ENCODE measurements at places on chromosomes 11 and 22.

GRCh38 chr11:12089473-12089872, 20.9 kb upstream of the MICAL2 start:
- DNase-seq, result no peak

DNA sequence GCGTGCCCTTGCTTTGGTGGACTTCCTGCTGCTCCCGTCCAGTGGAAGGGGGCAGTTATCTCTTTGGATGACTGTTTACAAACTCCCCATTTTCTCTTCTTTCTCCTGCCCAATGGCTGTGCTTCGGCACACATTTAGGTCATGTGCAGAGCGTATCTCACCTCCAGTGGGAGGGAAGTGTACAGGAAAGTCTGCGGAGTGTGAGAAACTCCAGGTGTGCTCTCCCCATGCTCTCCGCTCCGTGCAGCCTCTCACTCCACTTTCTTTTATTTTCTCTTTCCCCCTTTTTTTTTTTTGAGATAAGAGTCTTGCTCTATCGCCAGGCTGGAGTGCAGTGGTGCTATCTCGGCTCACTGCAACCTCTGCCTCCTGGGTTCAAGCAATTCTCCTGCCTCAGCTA, 11.9 kb upstream of the TEF start:
- no peak for DNase-seq

GRCh38 chr11:62505440-62506091, 41.0 kb downstream of the AHNAK start:
- DNase-seq, result no peak

DNA sequence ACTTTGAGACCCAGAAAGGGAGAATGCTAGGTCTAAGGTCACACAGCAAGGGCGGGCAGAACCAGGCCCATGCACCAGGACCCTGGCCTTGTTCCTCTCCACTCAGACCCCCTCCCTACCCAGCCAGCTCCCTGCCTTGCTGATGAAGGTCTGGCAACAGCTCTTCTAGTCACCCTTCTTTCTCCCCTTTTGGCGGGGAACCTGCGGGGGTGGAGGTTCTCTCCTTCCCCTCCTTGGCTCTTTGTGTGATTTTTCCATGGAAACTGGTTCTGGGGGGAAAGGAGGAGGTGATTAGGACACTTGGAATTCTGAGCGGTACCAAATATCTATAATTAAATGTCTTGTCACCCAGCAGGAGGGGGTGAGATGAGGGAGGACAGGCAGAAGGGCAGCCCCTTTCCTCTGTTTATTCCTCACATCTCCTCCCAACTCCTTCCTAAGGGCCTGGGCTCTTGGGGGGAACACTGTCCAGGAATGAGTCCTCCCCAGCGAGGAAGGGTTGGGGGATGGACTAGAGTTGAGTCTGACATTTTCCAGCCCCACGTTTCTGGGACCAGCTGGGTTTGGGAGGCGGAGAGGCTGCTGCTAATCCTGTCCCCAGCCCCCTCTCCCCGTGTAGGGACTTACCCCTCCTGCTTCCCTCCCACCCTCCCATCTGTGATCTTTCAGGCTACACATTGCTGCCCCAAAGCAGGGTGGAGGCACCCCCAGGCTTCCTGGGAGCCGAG, 7.4 kb downstream of the ARHGEF17 start:
- DNase-seq, result no peak

GRCh38 chr11:134390706-134391569, 21.1 kb downstream of the B3GAT1 start:
- DNase-seq, result no peak
